ENCODE measurements at places on chromosomes 7 and 10.

GRCh38 chr10:1380088-1380671 is 324.0 kb downstream of the WDR37 start:
- no peak for DNase-seq

- no peak for DNase-seq
Measured at GRCh38 chr10:21010615-21011014, 113.5 kb upstream of the NEBL start.

DNA sequence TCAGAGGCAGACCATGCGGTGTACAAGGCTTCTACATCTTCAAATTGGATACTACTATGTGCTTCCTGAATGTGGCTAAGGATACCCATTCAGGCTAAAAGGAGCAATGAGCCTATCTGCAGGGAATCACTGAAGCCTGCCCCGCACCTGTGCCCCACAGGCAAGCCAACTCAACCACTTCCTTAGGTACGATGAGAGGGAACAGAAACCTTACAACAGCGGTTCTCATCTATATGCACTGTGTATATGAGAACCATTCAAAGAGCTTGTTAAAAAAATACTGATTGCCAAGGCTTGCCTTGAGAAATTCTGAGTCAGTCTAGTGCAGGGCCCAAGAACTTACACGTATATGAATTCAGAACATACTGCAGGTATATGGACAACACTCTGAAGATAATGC is 679.6 kb downstream of the PARD3 start:
- no peak for DNase-seq

- no peak for DNase-seq
Measured at GRCh38 chr10:99536338-99537085, 3.8 kb downstream of the NKX2-3 start.

DNA sequence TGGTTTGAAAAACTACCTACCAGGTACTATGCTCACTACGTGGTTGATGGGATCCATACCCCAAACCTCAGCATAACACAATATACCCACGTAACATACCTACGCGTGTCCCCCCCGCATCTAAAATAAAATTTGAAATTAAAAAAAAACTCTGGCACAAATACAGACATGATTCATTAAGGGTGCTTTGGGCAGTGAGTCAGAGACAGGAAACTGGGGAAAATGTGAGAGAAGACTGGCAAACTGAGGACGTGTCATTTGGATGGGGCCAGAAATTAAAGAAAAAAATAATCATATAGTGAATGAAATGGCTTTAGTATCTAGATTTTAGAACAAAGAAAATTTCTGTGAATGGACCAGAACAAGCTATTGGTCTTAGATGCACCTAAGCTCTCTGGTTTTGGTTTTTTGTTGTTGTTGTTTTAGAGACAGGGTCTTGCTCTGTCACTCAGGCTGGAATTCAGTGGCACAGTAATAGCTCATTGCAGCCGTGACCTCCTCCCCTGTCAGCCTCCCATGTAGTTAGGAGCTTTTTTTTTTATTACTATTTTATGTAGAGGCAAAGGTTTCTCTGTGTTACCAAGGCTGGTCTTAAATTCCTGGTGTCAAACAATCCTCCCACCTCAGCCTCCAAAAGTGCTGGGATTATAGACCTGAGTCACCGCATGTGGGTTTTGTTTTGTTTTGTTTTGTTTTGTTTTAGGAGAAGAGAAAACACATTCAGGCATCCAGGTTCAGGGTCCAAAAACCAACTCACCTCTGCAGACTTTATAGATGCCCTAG is 5.9 kb upstream of the PRSS58 start:
- DNase-seq, result no peak

DNA sequence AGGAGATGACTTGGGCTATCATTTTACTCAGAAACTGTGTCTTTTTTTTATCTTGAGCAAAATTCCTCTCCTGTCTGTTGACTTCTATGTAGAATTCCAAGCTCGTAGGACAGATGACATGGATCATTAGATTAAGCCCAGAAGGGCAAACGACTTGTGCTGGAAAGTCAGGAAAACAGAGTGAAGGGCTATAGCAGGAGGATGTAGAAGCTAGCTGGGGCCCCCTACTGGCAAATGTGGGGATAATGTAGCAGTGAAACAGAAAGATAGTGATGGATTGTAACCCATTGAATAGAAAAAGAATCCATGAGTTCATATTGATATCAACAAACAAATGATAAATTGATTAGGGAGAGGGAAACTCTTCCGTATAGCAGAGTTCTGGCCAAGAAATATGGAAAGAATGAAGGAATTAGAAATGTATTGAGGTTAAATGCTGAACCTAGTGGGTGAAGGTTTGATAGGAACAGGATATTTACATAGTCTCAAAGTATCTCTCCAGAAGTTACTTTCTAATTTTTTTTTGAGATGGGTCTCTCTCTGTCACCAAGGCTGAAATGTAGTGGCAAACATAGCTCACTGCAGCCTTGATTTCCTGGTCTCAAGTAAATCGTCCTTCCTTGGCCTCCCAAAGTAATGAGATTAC is 103.6 kb downstream of the LYZL1 start:
- DNase-seq, result no peak

DNA sequence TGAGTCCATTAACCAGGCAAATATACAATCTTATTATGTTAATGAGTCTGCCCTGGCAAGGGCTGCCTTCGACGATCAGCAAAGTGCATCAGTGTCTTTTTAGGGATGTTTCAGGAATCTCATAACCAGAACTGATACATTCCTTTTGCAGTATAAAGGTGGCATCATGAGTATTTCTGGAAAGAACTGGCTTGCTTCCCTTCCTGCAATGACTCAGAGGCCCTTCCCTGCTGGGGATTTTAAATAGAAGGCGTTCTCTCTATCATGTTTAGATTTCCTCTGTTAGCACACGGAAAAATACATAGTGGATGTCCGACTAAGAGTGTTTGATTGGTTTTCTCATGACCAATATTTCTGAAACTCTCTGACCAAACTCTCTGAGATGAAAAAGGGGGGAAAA is 1.8 kb downstream of the NPS start:
- no peak for DNase-seq

DNA sequence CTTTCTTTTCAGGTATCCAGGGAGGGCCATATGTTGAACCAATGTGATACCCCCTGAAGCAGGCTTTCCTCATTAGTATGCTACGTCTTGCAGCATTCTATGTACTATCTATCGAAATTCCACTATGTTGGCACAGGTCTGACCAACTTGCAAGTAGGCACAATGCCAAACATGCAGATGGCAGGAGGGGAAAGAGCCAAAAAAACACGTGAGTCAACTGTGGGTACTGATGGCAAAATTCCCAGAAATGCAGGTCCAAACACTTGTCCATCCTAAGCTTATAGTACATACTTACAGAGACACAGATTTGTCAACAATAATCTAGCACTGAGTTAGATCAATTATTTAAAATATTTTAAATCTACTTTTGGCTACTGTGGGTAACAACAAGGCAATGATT is 394.9 kb downstream of the DGKB start:
- no peak for DNase-seq

- no peak for DNase-seq
Measured at GRCh38 chr7:34939175-34939574, 98.1 kb downstream of the DPY19L1 start.

DNA sequence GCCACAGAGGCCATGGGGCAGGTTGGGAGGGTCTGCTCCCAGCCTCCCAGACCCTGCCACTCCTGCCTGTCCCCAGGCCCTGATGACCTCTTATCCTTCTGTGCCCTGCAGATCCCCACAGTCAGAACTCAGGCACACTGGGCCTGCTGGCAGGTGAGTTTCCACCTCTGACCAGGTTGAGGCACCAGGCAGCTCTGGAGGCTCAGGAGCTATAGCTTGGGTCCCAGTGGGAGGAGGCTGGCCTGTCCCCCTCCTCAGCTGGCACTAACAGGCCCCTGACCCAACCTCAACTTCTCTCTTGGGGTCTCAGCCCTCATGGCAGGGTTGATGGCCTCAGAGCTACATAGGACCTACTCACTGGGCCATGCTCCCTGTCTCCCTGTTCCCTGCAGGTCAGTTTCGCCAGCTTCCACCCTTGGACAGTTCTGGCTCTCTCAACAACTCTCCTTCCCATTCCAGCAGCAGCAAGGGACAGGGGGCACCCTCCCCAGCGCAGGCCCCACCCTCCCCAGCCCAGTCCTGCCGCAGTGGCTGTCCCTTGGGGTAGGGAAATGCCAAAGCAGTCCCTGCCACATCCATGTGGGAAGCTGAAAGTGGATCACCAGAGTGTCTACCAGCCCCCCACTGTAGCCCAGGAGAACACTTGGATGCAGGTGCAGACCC is 2.7 kb upstream of the AEBP1 start:
- no peak for DNase-seq

- DNase-seq, result no peak
Measured at GRCh38 chr7:28483112-28483511, 70.8 kb downstream of the CREB5 start.

GRCh38 chr10:4813496-4813895 is 12.5 kb upstream of the AKR1E2 start:
- DNase-seq, result no peak

DNA sequence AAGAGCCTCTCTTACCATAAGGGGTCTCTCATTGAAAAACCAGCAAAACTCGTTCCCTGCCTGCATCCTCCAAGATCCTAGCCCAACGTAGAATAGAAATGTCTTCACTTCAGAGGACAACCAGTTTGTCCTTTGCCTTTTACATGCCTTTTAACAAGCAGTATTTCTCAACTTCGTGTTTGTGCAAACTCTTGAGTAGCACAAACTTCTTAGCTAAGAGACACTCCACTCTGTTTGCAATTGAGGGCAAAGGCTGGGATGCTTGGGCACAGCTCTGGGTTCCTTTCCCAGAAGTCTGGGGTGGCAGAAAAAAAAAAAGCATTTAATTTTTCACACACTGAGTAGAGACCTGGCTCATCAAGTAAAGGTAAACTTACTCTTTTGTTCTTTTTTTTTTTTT is 19.5 kb upstream of the KCTD7 start:
- DNase-seq, result no peak

GRCh38 chr7:20219446-20220292 is 2.5 kb upstream of the MACC1 start:
- no peak for DNase-seq

DNA sequence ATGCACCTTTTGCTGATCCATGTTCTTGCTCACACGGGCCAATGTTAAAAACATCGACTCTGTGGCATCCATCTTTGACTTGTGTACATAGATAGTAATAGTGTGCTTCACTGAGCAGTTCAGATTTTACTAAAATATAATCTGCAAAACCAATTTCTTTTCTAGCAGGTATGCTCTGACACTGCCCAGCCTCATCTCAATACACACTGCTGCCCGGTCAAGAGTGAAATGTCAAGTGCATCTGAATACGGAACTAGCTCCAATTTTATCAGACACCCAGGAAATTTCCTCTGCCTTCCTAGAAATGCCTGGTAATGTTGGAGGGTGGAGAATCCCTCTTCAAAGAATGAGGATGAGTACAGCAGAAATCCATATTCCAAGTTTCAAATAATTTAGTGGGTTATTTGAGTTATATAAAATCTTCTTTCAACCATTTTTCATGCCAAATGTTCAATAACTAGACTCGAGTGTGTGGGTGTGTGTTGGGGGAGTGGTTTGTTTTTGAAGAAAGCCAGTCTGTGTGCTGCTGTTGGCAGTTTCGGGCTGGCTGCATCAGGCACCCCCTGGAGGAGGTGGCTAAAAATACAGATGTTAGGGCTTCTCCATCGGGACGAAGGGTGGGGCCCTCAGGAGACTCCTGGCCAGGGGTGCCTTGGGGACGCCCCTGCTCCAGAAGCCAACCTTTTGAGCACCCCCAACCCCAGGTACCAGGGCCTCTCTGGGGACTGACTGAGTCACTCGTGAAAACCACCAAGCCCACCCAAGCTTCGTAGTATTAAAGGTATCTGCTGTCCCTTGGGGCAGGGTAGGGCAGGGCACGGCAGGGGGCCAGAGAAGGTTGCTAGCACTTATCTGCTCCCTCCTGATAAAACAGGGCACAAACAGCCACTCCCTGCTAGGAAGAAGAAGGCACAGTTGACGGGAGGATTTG is 15.4 kb downstream of the CTBP2 start:
- no peak for DNase-seq

DNA sequence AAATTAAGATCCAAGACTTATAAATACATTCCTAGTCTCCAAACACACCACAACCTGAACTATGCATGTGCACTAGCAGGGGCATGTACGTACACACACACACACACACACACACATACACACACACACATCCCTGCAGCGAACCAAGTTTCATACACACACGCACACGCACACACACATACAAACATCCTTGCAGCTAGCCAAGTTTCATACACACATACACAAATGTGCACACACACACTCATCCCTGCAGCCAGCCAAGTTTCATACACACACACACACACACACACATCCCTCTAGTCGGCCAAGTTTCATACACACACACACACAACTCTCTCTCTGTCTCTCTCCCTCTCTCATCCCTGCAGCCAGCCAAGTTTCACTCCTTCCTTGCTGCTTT is 82.7 kb upstream of the WIPF3 start:
- DNase-seq, result no peak

GRCh38 chr7:129882531-129882930 is 70.2 kb downstream of the UBE2H start:
- DNase-seq, result no peak

DNA sequence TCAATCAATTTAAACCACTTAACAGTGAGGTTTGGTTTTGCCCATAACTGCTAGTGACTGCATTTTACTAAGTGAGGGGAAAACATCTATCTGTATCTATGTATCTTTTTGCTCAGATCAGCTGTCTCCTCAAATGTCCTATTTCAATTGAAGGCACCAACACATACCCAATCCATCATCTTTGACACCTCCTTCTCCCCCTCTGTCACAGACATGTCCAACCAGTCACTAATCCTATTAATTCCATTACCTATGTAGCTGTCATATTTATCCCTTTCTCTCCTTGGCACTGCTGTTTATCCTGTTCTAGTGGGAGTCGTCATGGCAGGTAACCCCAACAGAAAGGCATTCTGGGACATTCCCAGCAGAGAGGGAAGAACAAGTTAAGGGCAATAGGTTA is 975.2 kb upstream of the AUTS2 start:
- DNase-seq, result no peak

GRCh38 chr10:115860182-115861107 is 412.6 kb downstream of the GFRA1 start:
- DNase-seq, result no peak

- no peak for DNase-seq
Measured at GRCh38 chr10:85926986-85927385, 439.6 kb downstream of the GRID1 start.

DNA sequence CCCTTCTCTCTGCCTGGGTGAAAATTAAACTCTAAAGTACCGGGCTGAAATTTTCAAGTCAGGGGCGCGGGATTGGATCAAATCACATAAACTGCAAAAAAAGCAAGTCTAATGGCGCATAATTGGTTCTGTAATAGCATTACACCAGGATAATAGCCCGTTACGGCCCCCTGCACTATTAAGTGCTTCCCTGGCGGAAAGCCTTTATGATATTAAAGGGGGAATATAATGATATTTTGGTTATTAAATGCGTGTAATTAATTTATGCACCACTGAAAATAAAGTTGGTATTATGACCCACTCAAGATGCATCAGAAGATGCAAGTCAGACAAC is 744 bp upstream of the DRGX start:
- no peak for DNase-seq

Data from stimulated activated CD8-positive, alpha-beta memory T cell treated with anti-CD3 and anti-CD28 coated beads, Interleukin-7, amount 100 ng/mL, for 1 hour (primary cell).